Epithelial cell of proximal tubule (primary cell): ENCODE measurements at places on chromosomes 5 and 9.

- no peak for DNase-seq
These were observed 2.9 kb upstream of the SCAI start for GRCh38 chr9:125146247-125146646.

DNA sequence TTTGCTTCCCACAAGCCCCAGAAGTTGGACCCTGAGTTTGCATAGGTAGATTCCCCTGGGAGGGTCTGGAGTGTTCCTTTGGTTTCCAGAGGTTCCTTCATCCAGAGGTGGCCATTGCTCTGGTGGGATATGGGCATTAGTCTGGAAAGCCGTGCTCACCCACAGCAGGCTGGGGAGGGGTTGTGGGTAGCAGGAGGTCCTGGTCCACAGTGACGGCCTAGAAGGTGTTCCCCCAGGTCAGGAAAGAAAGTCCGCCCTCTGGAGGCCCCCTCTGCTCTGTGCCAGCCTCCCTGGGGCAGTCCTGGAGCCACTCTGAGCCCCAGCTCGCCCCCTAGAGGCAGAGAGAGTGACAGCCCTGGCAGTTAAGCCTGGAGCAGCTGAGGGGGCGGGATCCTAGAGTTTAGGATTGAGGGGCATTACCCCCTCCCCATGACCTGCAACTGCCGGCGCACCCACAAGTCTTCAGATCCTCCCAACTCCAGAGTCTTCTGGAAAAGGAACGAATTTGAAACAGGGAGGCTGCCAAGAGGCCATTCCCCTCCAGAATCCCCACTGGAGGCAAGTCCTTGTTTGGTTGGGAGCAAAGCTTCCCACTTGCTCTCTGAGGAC is 36.8 kb downstream of the NDST1 start:
- no peak for DNase-seq

- no peak for DNase-seq
These were observed at the start of gene TAF1L for GRCh38 chr9:32635362-32635761. TSS of gene TAF1L (minus strand) at chr9:32635669. CDS start at chr9:32635579, 90 bp downstream.

- no peak for DNase-seq
These were observed 16.0 kb upstream of the HAND1 start for GRCh38 chr5:154494036-154494435.

- DNase-seq = no peak
These were observed 95.3 kb downstream of the AUH start for GRCh38 chr9:91266448-91266847.

DNA sequence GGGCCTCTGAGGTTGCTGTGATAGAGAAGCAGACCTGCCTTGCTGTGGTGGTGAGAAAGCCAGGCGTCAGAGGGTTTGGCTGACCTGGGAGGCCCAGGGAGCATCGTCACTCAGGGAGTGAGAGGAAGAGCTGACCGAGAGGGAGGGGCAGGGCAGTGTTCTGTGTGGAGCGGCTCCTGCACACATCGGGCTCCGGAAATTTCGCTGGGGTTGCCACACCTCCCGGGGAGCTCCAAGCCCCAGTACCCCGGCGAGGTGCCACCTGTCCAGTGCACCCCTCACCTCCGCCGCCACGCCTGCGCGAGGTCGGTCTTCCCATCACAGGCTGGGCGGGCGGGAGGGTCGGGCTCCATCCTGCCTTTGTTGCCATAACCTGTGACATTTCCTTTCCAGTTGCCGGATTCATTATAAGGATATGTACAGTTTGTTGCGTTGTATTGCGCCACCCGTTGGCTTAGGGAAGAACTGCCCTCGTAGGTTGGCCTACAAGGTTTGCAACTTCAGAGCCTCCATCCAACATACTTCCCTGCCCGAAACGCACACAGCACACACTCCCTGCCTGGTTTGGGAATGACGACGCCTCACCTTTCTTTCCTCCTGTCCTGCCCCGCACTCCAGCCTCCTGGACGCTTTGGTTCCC is 223.2 kb downstream of the CACNA1B start:
- DNase-seq = no peak

GRCh38 chr5:73816656-73817420 is 190.8 kb downstream of the ARHGEF28 start:
- DNase-seq = no peak

DNA sequence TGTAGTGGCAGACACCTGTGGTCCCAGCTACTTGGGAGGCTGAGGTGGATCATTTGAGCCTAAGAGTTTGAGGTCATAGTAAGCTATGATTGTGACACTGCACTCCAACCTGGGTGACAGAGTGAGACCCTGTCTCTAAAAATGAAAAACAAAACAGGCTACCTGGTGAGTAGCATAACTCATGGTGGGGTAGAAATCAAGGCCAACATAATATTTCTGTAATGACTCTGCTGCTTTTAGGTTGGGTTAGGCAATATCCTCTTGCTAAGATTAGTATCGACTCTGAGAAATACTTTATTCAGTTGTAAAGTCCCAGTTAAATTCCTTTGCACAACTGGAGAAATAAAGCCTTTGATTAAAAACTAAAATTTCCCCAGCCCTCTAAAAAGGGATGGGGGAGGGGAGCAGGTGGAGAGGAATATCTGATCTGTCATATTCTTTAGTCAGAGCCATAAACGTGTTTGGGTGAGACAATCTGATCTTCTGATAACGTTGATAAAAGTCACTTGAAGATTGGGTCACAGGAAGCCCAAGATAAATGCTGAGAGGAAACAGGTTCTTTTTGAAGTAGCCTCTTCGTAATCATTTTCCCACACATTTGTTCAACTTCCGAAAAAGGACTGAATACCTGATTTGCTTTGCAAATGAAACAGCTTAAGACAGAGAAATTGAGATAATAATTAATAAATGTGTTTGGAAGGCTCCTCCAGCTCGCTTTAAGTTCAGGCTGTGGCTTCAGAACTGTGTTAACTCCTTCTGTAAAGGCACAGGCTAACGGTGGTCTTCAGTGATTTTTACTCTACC is 14.9 kb downstream of the IL4 start:
- DNase-seq = no peak

DNA sequence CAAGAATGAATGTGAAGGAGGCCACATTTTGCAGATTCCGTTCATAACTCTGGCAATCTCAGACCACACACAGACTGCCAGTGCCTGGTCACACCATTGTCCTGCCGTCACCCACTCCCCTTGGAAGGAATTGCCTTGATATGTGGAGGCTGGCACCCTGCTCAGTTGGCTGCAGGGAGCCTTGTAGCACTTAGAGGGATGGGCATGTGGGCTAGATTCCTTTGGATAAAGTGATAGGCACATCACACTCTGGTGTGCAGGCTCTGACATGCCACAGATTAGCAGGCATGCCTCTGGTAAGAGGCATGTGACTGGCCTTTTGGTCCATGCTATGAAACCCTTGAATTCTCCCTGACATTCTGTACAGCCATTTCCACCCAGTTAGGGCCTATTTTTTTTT is 254.6 kb upstream of the PIK3R1 start:
- DNase-seq = no peak
